ENCODE measurements at places on chromosomes 3 and 15.

DNA sequence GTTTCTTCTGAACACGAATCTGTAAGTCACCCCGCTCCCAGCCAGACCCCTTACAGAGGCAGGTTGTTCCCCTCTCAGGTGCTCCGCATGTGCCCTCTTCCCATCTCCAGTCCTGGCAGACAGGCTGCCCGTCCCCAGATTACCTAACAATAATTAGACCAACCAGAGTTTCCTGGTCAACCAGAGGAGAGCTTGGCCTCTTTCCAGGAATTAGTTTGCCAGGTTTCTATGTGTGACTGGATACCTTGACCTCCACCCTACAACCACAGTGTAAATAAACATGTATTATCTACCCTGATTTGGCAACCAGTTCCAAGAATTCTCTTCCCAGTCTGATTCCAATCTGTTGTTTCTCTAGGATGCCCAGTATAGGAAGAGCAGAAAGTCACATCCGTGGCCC is 178.0 kb upstream of the UMPS start:
- DNase-seq: no peak

DNA sequence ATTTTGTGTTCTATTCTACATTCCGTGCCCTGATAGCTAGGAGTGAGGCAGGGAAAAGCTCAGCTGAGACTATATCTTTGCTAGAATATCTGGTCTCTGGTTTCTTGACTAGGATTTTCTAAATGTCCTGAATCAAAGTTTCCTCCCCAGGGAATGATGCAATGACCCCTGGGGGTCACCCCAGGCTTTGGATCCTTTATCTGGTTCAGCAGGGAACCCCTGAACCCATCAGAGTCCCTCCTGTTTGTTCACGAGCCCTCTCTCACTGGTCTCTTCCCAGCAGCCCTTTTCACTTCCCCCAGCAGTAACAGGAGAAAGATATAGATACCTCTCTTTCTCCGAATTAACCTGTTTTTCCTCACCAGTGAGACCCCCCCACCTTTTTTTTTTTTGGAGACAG is 14.3 kb downstream of the TM2D3 start:
- no peak for DNase-seq

DNA sequence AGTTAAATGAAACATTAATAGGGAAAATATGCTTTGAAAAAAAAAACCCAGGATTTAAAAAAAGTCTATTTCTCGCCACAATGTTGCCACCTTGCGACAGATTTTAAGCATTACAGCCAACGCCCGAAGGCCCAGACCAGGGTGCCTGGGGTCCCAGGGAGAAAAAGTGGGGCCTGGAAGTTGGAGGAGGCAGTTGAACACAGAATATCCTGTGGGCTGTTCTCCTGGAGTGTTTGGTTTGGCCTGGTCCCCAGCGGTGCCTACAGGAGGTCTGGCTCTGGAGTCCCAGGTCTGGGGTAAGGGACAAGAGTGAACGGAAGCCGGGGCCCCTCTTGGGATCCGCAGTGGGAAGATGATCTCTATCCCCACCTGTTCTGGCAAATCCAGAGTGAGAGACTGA is 3.4 kb downstream of the RNU6-1 start:
- DNase-seq: no peak

- peak; percentile 51 for DNase-seq
Measured at GRCh38 chr15:62109982-62110851, 43.4 kb downstream of the C2CD4A start.

GRCh38 chr3:52092891-52093290 is 36.5 kb upstream of the DUSP7 start:
- DNase-seq: no peak

DNA sequence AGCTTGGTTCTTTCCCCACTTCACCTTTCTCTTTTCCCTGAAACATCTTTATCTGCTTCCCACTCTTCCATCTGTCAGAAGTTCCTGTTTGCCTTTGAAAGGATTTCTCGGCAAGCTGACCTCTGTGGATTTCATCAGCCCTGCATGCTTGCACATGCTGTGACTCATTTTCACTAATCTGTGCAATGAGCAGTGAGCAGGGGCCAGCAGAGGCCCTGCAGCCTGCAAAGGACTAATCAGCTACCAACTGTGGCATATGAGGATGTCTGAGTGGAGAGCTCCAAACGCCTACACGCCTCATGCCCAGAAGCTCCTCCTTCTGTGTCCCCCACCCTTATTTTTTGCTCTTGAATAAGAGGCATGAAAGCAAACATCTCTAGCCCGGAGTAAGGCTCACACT is 333.0 kb upstream of the SEMA6D start:
- DNase-seq: peak; percentile 26

GRCh38 chr3:137207616-137208015 is 249.8 kb downstream of the IL20RB start:
- no peak for DNase-seq
